ENCODE measurements at places on chromosomes 6 and 20. TPM values are rescaled to one million over a fixed set of nuclear protein-coding genes. Genes with fewer than 3 reads are reported as not detected.

Gene SYNGAP1
- total RNA-seq, result 5.7 TPM

Gene LINC00237
- not detected for total RNA-seq

GRCh38 chr6:39696986-39697788 lies 28.0 kb downstream of the KIF6 start:
- DNase-seq, result no peak

Gene TRIM31
- total RNA-seq, result not detected

- no peak for DNase-seq
Measured at GRCh38 chr6:54100411-54101006, 10.7 kb upstream of the MLIP start.

Gene PRDM13
- not detected for total RNA-seq

DNA sequence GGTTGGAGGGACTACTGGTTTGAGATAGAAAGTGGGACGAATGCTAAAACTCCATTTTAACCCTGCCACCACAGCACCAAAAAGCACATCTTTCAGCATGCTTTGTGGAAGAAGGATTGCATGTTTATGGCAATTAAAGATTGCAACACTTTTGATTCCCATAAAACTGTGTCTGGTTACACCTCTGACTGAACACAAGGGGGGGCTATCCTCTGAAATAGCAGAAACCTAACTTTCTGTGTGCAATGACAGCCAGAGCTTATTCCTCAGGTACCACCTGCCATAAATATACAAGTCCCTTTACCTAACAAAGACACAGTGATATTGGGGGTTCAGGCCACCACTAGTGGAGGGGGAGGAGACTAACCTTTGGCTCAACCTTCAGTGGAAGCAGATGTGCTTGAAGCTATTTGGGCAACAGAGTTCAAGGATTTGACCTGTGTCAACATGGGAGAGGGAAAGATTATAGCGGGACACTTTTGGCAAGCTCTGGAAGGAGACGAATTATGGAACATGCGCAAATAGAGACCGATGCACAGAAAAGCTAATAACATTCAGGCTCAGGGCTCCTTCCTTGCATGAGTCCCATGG lies 9.6 kb upstream of the PLG start:
- DNase-seq, result no peak

GRCh38 chr6:163860287-163861081 lies 446.0 kb downstream of the QKI start:
- peak; percentile 9 for DNase-seq

GRCh38 chr20:58638467-58639181 lies 12.5 kb upstream of the STX16 start:
- DNase-seq, result no peak

GRCh38 chr6:87078983-87079616 lies 15.8 kb downstream of the CGA start:
- peak; percentile 58 for DNase-seq

DNA sequence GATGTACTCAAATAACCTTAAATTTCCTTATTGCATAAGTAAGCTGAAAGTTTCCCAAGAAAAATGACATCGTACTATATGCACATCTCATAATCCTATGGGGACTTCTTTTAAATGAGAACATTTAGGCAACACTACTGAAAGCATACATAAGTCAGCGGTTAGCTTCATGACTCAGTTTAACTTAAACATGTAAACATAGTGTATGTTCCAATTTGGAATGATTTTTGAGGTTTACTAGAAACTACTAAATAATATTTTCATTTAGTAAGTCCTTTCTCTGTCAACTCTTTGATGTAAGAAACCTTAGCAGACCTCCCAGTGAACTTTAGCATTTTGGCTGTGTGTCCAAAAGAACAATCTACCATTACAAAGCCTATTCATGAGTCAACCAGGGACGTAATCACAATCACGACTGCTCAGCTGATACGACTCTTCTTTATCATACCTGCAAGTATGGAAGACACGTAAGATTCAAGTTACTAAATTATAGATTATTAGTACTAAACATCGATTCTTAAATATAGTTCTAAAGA lies 19.3 kb downstream of the HIVEP2 start:
- DNase-seq, result no peak

Gene TTK
- total RNA-seq, result 82.3 TPM

- no peak for DNase-seq
Measured at GRCh38 chr6:90110971-90111370, 185.7 kb downstream of the BACH2 start.

Gene DLK2
- total RNA-seq, result 3.4 TPM

DNA sequence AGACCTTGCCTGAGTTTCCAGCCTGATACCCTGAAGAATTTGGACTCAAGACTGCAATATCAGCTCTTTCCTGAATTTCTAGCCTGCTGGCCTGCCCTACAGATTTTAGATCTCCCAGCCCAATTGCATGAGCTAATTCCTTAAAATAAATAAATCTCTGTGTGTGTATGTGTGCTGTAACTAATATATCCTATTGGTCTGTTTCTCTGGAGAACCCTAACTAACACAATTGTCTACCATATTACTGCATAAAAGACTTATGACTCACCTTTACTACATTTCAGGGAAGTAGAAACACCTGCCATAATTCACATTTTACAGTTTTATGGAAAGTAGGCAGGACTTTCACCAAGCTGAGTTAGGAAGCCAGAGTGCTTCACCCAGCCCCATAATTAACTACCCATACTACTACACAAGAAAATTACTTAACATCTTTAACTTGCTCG lies 90.7 kb upstream of the BEND6 start:
- DNase-seq, result peak; percentile 79

Gene CST4
- total RNA-seq, result not detected

DNA sequence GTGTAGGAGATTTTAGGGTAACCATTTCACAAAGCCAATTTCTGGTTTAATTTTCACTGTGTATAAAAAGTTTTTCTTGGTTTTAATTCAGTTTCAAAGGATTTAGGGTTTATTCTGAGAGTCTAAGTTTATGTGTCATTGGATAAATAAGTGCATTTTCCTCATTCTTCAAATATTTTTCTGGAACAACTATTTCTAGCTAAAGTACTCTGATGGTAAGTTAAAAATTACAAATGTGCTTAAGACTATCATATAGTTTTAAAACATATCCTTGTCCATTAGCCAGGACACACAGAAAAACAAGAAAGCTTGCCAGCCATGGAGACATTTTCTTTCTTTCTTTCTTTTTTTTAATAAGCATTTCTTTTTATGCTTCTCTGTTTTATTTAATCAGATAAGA lies 333.0 kb downstream of the RFPL4B start:
- DNase-seq, result no peak

GRCh38 chr20:59676851-59677182 lies 72.5 kb downstream of the PHACTR3 start:
- DNase-seq, result no peak

DNA sequence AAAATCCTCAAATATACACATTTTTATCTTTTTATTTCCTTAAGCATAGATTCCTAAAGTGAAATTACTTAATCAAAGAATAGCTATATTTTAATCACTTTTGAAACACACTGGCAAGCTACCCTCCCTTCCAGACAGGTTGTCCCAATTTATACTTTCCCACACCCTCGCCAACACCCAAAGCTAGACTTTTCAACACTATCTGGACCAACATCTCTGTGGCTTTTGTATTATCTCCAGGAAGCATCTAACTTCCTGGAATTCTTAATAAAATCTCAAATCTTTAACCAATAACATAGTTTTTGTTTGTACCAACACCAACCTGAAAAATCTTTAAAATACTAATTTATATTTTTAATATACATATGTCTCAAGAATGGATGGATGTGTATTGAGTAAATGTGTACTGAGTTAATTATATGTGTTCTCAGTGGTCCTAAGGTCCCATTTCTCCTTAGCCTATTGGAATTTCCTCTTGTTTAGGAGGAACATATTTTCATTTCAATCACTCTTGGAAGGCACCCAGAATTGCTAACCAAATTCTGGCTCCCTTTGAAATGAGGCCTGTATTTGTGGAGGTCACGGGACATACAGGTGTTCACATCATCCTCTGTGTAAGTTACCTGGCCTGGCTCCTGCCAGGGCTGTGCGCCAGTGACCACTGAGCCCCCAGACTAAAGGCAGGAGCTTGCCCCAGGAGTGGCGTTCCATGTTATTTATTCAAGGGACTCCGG lies 17.4 kb upstream of the GFOD1 start:
- no peak for DNase-seq

DNA sequence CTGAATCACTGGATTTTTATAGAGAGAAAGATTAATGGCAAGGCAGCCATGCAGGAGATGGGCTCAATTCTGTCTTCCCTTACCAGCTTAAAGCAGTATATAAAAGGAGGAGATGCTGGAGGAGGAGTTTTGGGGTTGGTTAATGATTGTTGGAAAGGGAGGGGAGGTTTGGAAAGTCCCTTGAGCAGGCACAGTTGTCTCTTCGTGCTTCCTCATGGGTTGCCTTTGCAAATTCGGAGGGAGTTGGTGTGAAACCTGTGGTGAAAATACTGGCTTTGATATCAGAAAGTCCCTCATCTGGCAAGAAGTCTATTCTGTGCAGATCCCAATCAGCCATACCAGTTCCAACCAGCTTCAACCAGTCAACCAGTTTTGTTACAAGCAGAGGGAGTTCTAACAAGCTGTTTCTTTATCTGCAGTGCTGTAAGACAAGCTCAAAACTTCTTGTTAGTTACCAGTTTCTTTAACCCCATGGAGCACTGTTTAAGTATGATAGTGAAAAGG lies 107.0 kb downstream of the HIVEP1 start:
- no peak for DNase-seq

Gene POM121L2
- not detected for total RNA-seq

- no peak for DNase-seq
Measured at GRCh38 chr6:159121486-159121885, 47.7 kb upstream of the FNDC1 start.

DNA sequence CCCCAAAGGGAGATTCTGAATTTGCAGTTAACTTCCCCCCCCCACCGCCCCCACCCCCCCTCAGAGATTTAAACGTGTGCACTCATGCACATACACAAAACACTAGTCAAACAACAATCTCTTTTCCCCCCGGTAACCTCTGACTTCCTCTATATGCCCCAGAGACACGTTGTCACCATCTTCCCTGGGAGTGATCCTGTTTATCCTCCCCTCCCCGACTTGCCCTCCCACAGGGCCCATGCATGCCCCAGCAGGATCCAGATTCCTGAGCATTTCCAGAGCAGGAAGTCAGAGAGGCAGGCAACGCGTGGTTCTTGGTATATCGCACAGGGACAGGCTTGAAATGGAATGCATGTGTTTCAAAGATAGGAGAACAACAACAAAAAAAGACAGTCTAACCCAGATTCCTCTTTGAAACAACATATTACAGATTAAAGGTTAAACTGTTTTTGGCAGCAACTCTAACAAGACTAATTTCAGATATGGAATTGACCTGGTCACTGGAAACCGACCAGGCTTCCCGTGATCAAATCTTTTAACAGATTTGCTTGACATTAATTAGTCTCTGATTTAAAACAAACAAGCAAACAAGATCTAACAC lies 1.3 kb downstream of the BLCAP start:
- peak; percentile 28 for DNase-seq
